Astrocyte (in vitro differentiated cells and primary cell): ENCODE measurements at places on chromosomes 12 and 14.

GRCh38 chr12:103947871-103948555 lies 17.7 kb upstream of the TDG start:
- no peak for DNase-seq

GRCh38 chr12:104590022-104590421 lies 133.3 kb downstream of the CHST11 start:
- no peak for DNase-seq

- no peak for DNase-seq
Observed at GRCh38 chr12:116941188-116941587, 30.4 kb downstream of the FBXW8 start.

- no peak for DNase-seq
Observed at GRCh38 chr14:37579274-37579673, 15.8 kb downstream of the FOXA1 start.

GRCh38 chr14:26289891-26290486 lies 307.8 kb downstream of the NOVA1 start:
- peak; percentile 69 for DNase-seq

- peak; percentile 42 for DNase-seq
Observed at GRCh38 chr14:54001189-54001878, 44.7 kb upstream of the BMP4 start.

DNA sequence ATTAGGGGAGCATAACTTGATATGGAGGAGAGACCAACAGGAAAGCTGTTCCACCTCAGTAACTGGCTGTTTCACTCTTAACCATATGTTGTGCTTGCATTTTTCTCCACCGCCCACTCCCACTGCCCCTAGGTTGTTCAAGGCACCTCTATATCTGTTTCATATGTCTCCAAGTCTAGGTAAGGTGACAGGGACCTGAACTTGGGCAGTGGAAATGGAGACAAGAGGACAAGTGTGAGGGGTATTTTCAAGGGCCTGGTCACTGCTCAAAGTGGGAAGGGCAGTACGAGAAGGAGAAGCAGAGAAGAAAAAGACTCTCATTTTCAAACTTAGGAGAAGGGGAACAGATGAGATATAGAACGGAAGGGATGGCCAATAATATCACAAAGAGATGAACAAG lies 3.1 kb downstream of the SLC38A1 start:
- DNase-seq, result no peak

GRCh38 chr12:26226122-26226521 lies 30.7 kb downstream of the SSPN start:
- no peak for DNase-seq
